Tibial artery (tissue), 4 donors: ENCODE measurements at places on chromosomes 11 and 22.

DNA sequence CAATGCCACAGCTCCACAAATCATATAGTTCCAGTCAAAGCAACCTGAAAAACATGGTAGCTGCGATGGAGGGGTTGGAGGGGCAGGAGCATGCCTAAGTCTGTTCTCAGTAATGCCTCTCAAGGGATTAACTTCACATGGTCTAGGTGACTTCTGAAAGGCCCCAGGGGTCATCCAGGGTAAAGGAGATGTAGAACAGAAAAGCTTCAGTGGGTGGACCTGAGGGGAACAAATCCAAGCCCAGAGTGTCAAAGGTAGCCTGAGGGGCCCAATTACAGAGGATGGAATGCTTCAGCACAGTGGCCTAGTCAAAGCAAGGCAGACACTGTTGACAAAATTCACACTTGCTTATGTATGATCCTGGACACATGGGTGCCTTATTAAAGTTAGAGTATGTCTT, 23.3 kb downstream of the OR4D9 start:
- no peak for DNase-seq

GRCh38 chr11:74773476-74773875, 24.8 kb downstream of the RNF169 start:
- DNase-seq, result no peak

DNA sequence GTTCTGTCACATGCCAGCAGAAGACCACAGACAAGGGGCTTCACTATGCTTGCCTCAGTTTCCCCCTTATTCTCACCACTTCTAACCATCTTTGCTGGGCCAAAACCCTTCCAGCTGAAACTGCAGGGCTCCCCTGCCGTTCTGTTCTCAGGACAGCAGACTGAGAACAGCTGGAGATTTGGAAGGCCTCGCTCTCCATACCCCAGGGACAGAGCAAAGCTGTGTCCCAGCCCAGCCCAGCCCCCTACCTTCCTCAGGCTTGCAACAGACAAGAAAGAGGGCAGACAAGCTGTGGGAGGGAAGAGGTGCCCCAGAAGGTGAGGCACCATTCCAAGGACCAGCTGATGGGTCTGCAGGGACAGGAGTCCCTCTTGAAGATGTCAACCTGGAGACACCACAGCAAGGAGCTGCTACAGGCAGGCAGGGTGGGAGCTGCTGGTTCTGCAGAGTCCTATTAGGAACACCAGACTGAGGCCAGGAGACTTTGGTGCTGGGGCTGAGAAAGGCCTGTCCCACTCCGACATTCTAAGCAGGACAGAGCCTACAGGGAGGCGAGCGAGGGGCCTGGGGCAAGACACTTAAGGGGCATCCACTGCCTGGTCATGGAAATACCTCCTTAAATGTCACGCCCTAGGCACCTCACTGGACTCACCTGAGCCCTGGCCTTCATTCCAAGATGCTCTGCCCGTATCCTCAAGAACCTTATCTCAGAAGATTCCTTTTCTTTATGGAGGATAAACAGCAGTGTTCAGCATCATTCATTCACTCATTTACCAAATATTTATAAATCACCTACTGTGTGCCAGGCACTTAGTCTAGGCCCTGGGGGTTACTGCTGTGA, 6.9 kb downstream of the SCN2B start:
- no peak for DNase-seq

- DNase-seq, result peak; percentile 7
These were observed 875.2 kb downstream of the BRD1 start for GRCh38 chr22:48952256-48953102.

- DNase-seq, result no peak
These were observed 69.3 kb upstream of the OPCML start for GRCh38 chr11:133601641-133602040.
